ENCODE measurements at places on chromosomes 16 and 17.

DNA sequence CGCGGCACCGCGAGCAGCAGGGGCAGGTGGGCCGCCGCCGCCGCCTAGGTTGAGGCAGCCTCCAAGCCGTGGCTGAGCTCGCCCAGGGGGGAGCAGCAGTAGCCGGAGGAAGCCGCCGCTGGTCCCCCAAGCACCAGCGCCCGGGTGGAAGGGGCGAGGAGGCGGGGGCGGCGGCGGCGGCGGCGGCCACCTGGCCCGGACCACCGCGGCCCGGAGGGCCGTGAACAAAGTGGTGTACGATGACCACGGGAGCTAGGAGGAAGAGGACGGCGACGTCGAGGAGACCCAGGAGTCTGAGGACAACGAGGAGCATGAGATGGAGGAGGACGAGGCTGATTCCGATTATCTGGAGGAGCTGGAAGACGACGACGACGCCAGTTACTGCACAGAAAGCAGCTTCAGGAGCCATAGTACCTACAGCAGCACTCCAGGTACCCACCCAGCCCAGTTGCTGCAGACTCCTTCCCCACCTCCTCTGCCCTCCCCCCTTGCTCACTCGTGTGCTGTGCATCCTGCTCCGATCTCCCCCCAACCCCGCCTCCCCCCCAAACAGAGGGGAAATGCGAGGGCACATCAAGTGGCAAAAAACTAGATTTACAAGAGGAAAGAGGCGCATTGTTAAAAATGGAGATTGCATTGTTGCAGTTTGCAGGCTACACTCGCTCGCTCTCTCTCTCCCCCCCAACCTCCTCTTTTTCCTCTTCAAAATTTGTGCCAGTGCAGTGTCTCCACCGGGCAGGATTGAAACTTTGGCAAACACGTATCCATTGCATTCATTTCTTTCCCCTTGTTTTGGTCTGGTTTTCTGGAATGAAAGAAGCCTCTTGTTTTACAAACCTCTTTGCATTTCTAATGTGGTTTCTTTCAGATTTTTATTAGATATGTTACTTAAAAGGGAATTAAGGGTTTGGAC, 41.8 kb upstream of the AMZ2 start:
- peaks cover 33% of the 10 kb centered on the region for H3K36me3 ChIP-seq
- peaks cover 5% of the 10 kb centered on the region for H3K27me3 ChIP-seq
- H3K4me1 ChIP-seq, result peaks cover 30% of the 10 kb centered on the region
- DNase-seq, result peak; percentile 72

DNA sequence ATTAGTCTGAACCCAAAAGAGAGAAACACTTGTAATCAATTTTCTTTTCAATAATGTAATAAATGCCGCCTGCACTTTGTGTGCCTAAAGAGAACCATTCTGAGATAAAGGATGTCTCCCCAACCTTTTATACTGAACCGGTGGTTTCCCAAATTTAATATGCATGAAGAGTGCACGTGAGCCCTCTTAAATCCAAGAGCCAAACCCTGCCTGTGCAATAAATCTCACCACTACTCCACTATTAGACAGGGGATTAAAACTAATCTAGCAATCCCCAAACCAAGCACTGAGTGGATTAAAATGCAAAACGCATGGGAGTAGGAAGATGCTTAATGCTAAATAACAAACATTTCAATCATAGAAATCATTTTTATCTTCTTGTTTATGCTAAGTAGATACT, 351.0 kb upstream of the PSMD7 start:
- H3K4me3 ChIP-seq, result no peak overlapping the region
- H3K4me1 ChIP-seq, result no peaks in the 10 kb centered on the region
- no peak overlapping the region for H3K27ac ChIP-seq
- no peaks in the 10 kb centered on the region for H3K36me3 ChIP-seq
- no peaks in the 10 kb centered on the region for H3K27me3 ChIP-seq

DNA sequence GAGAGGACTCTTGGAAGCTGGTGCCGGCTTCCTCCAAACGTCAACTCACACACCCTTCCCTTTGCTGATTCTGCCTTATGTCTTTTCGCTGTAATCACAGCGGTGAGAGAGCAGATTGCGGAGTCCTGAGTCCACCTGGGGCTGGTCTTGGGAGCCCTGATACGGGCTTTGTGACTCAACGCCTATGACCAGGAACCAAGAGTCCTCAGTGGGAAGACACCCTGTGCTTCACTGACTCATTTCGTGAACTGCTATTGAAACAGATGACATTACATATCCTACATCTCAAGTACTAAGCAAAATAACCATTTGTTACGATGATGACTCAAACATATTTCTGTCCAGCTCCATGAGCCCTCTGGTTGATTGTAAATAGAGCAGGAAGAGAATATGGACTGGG, 90.7 kb upstream of the CREBBP start:
- no peaks in the 10 kb centered on the region for H3K36me3 ChIP-seq
- H3K27ac ChIP-seq, result no peak overlapping the region
- DNase-seq, result no peak

DNA sequence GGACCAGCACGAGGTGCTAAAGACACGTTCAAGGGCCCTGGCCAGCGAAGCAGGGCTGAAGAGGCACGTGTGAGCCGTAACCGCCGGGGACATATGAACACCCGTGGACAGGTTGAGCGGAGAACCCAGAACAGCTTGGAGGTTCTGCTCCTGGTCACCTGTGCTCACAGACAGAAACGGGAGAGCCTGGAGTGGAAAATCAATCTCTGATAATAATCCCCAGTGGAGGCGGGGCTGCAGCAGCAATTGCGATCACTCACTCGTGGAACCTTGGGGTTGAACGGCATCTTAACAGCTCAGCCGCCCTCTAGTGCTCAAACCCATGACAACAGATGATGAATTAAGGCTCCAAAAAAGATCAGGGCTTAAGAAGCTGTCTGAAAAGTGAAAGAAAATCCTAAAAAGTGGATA, 25.6 kb downstream of the WIPI1 start:
- peaks cover 17% of the 10 kb centered on the region for H3K4me1 ChIP-seq
- H3K4me3 ChIP-seq, result no peak overlapping the region
- H3K27me3 ChIP-seq, result no peaks in the 10 kb centered on the region
- peaks cover 62% of the 10 kb centered on the region for H3K36me3 ChIP-seq
- peak overlapping the region; percentile 9 for H3K27ac ChIP-seq

GRCh38 chr17:8583954-8584353, 46.6 kb downstream of the MYH10 start:
- H3K27ac ChIP-seq, result no peak overlapping the region
- H3K27me3 ChIP-seq, result peaks cover 16% of the 10 kb centered on the region
- DNase-seq, result no peak
- peaks cover 18% of the 10 kb centered on the region for H3K4me1 ChIP-seq
- H3K4me3 ChIP-seq, result no peak overlapping the region
